Omental fat pad (tissue), 4 donors: ENCODE measurements at places on chromosomes 3 and 15. TPM values are rescaled to one million over a fixed set of nuclear protein-coding genes. Genes with fewer than 3 reads are reported as not detected.

- no peak for DNase-seq
These were observed 217.7 kb downstream of the ATP8B4 start for GRCh38 chr15:49901321-49901720.

DNA sequence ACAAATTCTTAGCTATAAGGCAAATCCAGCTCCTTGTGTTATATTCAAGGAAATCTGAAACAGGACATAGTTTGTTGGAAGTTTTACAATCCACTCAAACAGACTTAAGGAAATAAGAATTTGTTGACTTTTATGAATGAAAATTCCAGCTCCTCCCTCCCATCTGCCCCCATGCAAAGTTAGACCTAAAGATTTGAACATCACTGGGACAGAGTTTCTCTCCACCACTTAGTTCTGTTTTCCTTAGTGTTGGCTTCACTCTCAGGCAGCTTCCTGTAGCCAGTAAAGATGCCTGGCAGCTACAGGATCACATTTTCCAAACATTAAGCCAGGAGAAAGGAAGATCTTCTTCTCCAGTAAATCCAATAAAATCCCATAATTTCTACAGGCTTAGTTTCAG, 265.0 kb downstream of the TAFA4 start:
- DNase-seq = no peak

The GOLGA8S gene
- 0.09 TPM for total RNA-seq

- peak; percentile 9 for DNase-seq
These were observed 6.4 kb downstream of the PSTPIP1 start for GRCh38 chr15:77001351-77001750.

DNA sequence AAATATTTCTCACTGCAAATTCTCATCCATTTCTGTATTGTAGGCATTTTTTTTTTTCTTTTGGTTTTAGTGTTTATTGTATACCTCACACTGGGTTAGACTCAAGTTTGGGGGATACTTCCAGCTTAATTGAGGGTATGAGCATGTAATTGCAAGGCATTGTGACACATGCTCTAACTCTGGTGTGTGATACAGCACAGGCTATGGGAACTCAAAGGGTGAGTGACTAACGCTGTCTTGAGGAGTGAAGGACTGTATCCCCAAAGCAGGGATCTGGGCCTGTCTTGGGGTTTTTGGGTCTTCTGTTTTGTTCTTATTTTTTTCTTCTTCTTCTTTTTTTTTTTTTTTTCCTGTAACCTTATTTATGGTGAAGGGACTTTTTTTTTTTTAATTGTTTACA, 26.9 kb downstream of the MAP2K1 start:
- no peak for DNase-seq

- no peak for DNase-seq
These were observed 114.3 kb upstream of the CACNA2D3 start for GRCh38 chr3:54008099-54008498.

The KLHL6 gene
- total RNA-seq = 21.5 TPM

GRCh38 chr15:67792250-67792942, 32.9 kb upstream of the SKOR1 start:
- DNase-seq = no peak

The IFT80 gene
- total RNA-seq = 13.9 TPM

- DNase-seq = no peak
These were observed 174.6 kb downstream of the ANXA2 start for GRCh38 chr15:60223176-60223575.

DNA sequence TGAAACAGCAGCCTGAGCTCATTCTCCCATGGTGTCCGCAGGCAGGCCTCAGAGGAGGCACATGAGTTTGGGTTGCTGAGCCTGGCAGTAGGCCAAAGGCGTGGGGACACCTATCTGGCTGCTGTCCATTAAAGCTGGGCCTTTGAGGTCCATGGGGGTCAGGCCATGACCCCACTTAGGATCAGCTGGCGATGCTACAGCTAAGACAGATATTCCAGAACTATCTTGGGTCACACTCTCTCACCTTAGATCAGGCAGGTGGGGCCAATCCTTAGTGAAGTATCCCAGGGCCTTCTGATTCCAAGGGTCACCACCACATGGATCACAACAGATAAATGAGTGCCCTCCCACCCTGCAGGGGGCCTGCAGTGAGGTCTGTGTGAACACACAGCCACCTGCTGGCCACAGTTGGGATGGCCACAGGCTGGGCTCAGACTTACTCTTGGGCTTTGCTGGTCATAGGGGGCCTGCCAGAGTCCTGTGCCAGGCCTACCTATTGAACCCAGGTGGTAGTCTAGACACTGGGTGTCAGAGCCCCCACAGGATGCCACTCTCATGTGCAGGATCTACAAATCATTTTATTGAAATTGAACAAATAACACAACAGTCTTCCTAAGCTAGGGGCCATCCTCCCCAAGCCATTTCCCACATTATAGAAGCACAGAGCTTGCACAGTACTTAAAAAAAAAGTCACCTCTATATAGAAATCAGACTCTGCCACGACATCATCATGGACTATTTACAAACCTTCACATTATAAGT, 2.0 kb upstream of the HYAL2 start:
- DNase-seq = peak; percentile 77

DNA sequence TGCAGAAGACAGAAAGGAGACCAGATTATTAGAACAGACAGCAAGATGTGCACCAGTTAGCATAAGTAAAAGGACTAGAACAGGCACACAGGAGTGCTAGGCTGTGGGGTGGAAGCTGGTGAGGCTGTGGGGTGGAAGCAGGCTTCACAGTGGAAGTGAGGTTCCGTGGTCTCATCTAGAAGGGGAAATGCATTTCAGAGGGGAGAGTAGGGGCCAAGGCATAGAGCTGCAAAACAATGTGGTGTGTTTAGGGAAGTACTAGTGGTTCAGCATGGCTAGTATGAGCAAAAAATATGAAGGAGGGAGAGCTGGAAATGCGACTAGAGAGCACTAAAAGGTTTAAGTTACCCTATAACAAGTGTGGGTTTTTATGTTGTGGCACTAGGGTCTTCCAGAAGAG, 6.5 kb downstream of the POPDC2 start:
- no peak for DNase-seq

DNA sequence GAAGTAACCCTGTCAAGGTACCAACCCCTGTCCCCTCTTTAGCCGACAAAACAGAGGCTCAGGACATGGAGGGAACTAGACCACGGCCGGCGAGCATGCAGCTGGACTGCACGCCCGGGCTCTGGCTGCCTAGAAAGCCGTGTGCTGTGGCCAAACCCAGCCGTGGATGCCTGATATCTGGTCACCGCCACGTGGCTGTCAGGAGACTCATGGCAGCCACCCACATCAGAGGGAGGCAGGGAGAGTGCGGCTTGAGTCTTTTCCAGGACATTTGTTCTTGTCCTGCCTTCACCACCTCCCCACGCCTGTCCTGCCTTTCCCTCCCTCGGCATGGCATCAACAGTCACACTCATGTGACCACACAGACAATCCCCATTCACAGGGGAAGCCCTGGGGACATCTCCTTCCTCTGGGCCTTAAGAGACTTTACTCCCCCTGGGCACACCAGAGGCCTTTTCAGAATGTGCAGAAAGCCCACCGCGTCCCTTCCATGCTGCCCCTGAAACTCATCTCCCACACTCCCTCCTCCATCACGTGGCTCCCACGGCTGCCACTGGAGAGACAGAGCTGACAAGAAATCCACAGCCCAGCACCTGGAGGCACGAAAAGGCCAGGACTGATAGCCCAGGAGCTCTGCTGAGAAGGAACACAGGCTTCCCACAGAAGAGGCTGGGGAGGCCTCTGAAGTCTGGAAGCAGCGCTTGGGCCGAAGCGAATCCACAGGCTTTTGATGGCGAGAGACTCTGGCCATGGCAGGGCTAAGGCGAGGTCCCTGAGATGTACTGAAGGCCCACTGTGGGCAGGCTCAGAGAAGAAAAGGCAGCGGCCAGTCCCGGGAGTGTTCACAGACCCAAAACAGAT, 71.2 kb upstream of the IQSEC1 start:
- no peak for DNase-seq

The TMEM212 gene
- not detected for total RNA-seq

The RAD51 gene
- total RNA-seq = 0.84 TPM

The MKRN3 gene
- not detected for total RNA-seq

The SERINC4 gene
- not detected for total RNA-seq

The MESP1 gene
- total RNA-seq = 4.0 TPM

DNA sequence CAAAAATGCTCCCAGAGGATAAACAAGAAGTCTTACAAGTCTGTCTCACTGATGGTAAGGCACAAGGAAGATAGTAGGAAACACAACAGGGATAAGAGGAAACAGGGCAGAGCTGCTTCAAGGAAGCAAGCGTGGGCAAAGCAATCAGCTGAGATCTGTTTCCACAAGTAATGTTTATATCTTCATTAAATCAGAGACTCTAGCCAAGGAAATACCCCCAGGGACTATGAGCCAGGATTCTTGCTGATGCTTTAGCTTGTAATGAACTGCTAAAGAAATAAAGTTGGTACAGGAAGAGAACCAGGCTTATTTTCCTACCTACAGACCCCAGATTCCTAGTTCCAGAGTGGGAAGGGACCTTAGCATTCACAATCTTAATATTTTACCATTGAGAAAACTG, 112.7 kb upstream of the C3orf80 start:
- no peak for DNase-seq
